ENCODE measurements at places on chromosomes 12 and 14. TPM values are rescaled to one million over a fixed set of nuclear protein-coding genes. Genes with fewer than 3 reads are reported as not detected.

PTCSC3 gene
- total RNA-seq = not detected

GRCh38 chr12:122895320-122895703 is 612 bp downstream of the VPS37B start:
- H3K4me1 ChIP-seq = peaks cover 37% of the 10 kb centered on the region
- H3K4me3 ChIP-seq = peak overlapping the region; percentile 69
- no peak for DNase-seq
- H3K27me3 ChIP-seq = no peaks in the 10 kb centered on the region
- H3K36me3 ChIP-seq = no peaks in the 10 kb centered on the region
- peak overlapping the region; percentile 34 for H3K27ac ChIP-seq

- no peak for DNase-seq
- H3K4me3 ChIP-seq = no peak overlapping the region
- H3K27ac ChIP-seq = peak overlapping the region; percentile 100
- H3K4me1 ChIP-seq = peaks cover 89% of the 10 kb centered on the region
- no peaks in the 10 kb centered on the region for H3K27me3 ChIP-seq
Measured at GRCh38 chr12:108570743-108571608, 8.6 kb downstream of the ISCU start.

DNA sequence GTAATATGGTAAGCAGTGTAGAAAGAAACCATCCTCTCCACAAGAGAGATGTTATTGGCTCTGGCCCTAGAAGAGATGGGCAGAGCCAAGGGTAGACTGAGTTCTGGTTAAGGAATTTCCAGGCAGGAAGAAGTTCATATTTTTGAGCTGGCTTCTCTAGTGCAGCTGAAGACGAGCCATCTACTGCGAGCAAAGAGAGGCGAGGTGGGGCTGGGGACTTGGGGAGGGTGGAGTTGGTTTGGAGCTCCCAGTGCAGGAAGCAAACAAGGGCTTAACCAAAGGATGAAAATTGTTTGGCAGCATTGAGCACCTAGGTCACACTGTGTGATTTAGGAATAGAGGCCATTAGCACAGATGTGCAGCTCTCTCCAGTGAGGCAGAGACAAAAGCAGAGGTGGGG is 239.6 kb downstream of the ZFP36L1 start:
- no peaks in the 10 kb centered on the region for H3K4me1 ChIP-seq
- no peak overlapping the region for H3K4me3 ChIP-seq

DNA sequence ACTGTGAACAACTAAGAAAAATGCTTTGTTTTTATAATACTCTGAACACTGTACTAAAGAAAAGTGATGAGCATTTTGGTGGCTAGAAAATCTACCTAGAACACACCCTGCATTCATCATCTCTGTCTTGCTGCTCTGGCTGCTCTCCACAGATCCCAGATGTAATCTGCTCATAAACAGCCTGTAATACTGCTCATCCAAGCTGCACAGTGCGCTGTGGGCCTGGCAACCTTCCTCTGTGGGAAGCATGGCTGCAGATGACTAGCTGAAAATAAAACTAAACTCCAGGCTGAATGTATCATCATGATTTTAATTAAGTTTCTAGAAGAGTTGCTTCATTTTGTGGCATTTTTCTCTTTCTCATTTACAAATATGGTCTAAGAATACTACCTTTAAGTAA is 200.7 kb downstream of the SLC2A13 start:
- H3K4me1 ChIP-seq = no peaks in the 10 kb centered on the region
- no peak overlapping the region for H3K4me3 ChIP-seq
- no peak overlapping the region for H3K27ac ChIP-seq
- H3K27me3 ChIP-seq = no peaks in the 10 kb centered on the region

- no peaks in the 10 kb centered on the region for H3K36me3 ChIP-seq
- no peaks in the 10 kb centered on the region for H3K27me3 ChIP-seq
- peak overlapping the region; percentile 80 for H3K4me3 ChIP-seq
- DNase-seq = peak; percentile 73
Measured at GRCh38 chr14:106845286-106846087, 1319.1 kb downstream of the TMEM121 start.

- no peaks in the 10 kb centered on the region for H3K36me3 ChIP-seq
- H3K4me1 ChIP-seq = no peaks in the 10 kb centered on the region
- no peak overlapping the region for H3K27ac ChIP-seq
- H3K27me3 ChIP-seq = peaks cover 2% of the 10 kb centered on the region
- DNase-seq = no peak
Measured at GRCh38 chr12:52415870-52416750, 10.0 kb upstream of the KRT82 start.

DNA sequence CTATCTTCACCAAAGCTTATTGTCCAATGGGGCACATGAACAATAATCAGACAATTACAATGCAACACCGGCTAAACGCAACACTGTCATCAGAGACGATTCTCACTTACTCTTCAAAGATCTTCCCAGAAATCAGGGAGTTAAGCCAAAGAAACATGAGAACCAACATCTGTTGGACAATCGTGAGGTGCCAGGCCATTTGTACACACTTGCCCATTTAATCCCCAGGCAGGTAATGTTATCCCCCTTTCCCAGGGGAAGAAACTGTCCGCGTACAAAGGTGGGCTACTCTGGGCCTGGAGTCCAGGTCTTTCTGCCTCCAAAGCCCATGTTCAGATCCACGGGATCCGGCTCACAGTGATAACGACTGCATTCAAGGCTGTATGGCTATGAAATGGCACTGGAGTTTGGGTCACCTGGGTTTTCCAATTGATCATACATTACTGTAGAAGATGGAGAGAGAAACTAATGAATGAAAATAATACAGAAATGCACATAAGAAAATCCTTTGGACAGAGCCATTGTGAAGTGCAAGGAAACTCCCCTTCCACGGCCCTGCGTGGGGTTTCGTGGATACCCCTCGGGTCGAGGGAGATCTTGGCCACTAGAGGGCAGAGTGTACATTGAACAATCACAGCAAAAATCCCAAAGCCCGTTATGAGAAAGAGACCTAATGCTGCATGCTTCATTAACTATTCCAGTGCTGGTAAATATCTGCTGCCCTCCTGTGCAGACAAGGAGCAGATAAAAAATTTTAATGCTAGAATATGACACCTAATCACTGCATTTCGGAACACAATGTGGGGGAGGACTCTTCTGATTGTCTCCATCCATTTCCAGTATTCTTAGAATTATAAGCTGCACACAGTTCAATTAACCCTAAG is 111.4 kb downstream of the EGLN3 start:
- no peaks in the 10 kb centered on the region for H3K4me1 ChIP-seq
- no peak overlapping the region for H3K27ac ChIP-seq
- H3K27me3 ChIP-seq = peaks cover 3% of the 10 kb centered on the region
- no peak for DNase-seq

DNA sequence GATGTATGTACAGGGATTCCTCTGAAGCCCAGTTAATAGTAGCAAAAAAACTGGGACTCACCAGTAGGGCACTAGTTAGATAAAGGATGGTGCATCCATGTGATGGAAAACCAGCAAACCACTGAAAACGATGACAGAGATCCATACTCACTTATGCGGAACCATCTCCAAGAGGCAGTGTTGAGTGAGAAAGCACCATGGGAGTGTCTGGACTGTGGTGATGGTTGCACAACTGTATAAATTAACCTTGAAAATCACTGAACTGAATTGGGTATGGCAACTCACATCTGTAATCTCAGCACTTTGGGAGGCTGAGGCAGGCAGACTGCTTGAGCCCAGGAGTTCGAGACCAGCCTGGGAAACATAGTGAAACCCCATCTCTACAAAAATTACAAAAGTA is 53.6 kb upstream of the ZFP36L1 start:
- no peaks in the 10 kb centered on the region for H3K27me3 ChIP-seq
- no peak overlapping the region for H3K4me3 ChIP-seq
- H3K36me3 ChIP-seq = no peaks in the 10 kb centered on the region
- H3K4me1 ChIP-seq = peaks cover 4% of the 10 kb centered on the region

DNA sequence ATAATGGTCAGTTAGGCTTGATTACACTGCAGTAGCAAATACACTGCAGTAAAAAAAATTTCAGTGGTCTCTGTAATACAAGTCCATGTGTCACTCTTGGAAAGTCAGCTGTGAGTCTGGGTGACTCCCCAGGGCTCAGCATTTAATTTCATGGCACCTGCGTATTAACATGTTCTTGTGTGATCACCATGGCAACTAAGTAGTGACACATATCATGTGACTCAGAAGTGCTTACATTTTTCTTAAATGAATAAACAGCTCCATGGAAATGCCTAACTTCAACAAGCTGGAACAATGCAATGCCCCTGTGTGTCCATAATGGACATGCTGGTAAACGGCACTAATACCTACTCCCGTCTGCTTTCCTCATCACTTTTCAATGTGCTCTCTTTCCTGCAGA is 88.5 kb upstream of the ANO4 start:
- no peak for DNase-seq
- H3K27ac ChIP-seq = no peak overlapping the region
- no peaks in the 10 kb centered on the region for H3K4me1 ChIP-seq

All from GM12878 (cell line).